ENCODE measurements at places on chromosomes 4 and X.

GRCh38 chr4:82948647-82949204, 48.2 kb downstream of the THAP9 start:
- DNase-seq: no peak

DNA sequence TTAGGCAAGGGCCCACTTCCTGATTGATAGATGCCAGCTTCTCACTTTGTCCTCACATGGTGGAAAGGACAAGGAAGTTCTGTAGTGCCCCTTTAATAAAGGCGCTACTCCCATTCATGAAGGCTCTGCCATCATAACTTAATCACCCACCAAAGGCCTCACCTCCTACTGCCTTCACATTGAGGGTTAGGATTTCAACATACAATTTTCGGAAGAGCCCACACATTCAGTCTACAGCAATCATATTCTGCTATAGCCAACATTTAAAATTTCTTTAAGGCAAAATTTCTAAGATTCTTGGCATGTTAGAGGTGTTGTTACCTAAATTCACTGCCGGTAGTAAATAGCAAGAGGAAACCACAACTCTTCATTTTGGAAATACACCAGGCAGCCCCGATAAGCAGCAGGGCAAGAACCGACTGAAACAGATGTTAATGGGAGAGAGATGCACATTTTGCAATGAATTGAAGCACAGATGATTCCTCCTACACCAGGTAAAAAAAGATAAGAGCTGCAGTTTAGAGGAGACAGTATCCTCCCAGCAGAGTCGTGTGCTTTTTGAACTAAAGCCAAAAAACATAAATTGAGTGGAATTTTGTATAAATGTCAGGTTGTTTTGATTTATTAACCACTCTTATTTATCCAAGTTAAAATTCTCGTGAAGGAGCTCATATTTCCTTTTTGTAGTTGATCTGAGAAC, 594.9 kb downstream of the KCTD8 start:
- peak; percentile 2 for DNase-seq

- DNase-seq: no peak
These were observed 57.0 kb downstream of the HPGDS start for GRCh38 chr4:94285666-94286065.

DNA sequence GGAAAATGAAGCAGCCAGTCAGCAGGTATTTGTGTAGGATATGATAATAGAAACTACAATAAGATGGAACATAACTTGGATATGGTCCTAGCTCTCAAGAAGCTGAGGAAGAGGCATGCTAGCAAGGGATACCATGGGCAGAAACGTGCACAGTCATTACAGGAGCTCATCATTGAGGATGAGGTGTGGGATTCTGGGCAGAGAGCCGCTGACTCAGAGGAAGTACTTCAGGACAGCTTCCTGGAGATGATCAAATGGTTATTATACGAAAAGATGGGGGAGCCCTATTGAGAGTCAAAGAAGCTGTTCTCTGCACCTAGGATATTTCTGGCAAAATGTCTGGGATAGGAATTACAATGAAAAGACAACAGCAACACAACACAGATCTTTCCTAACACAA, 116.0 kb upstream of the PDE5A start:
- DNase-seq: no peak

DNA sequence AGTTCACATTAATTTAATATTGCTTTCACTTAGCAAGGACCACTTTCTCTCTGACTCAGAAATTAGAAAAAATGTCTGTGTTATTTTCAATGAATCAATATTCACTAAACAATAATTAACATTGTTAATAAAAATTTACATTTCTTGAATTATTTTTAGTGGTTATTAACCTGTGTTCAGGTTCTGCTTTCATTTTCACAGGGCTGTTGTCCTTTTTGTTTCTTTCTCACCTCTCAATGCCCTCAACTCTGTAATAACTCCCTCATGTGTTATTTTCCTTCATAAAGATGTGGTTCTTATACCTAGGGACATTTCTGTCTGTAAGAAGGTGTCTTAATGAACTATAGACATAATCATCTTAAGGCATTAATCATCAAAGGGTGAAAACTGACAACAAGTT, 43.1 kb upstream of the PRR27 start:
- no peak for DNase-seq

GRCh38 chr4:110653321-110654253, 30.7 kb upstream of the PITX2 start:
- peak; percentile 93 for DNase-seq

GRCh38 chr4:121380776-121381462, at the start of gene QRFPR:
Gene QRFPR, minus strand, starts transcription at chr4:121381018. Its CDS starts 371 bp downstream, at chr4:121380647.
- no peak for DNase-seq

GRCh38 chr4:164876700-164877324, at the start of gene APELA:
Gene APELA, plus strand, starts transcription at chr4:164877178. Its CDS starts 154 bp downstream, at chr4:164877332.
- DNase-seq: no peak

GRCh38 chrX:10041383-10041782, 74.2 kb downstream of the CLDN34 start:
- DNase-seq: no peak

- no peak for DNase-seq
These were observed 255.2 kb downstream of the SLC39A8 start for GRCh38 chr4:102089850-102090621.

DNA sequence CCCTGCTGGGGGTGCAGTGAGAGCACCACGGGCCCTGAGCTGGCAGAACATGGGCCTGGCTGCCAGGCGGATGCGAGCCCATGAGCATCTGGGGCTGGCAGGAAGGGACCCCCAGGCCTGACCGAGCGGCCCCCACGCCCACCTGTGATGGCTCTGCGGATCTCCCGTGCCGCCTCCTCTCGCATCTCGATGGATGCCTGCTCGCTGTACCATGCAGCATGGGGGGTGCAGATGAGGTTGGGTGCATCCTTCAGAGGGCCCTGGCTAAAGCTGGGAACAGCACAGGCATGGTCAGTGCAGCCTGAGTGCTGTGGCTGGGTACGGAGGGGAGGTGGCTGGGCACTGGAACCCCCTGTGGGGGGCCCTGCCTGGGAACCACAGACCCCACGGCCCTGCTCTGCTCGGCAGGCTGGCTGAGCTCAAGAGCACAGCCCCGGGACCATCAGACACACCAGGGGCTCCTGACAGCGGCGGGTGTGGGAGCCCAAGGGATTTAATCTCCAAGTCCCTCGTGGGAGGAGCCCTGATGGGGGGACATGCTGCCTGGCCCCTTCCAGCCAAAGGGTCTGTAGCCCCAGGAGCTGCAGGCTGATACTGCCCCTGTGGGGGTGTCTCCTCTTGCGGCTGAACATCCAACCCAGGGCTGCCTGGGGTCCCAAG, 35.5 kb downstream of the CTBP1 start:
- no peak for DNase-seq

- DNase-seq: peak; percentile 3
These were observed 177.3 kb upstream of the DKK2 start for GRCh38 chr4:107213410-107213809.

DNA sequence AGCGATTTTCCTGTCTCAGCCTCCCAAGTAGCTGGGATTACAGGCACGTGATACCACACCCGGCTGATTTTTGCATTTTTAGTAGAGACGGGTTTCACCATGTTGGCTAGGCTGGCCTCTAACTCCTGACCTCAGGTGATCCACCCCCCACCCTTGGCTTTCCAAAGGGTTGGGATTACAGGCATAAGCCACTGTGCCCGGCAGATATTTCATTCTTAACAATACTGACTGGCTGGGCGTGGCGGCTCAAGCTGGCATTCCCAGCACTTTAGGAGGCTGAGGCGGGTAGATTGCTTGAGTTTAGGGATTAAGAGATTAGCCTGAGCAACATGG, 1.3 kb downstream of the PQBP1 start:
- no peak for DNase-seq

- no peak for DNase-seq
These were observed 863.8 kb upstream of the PABPC4L start for GRCh38 chr4:135065366-135065765.

GRCh38 chr4:104896660-104897645, 249.7 kb upstream of the TET2 start:
- no peak for DNase-seq

DNA sequence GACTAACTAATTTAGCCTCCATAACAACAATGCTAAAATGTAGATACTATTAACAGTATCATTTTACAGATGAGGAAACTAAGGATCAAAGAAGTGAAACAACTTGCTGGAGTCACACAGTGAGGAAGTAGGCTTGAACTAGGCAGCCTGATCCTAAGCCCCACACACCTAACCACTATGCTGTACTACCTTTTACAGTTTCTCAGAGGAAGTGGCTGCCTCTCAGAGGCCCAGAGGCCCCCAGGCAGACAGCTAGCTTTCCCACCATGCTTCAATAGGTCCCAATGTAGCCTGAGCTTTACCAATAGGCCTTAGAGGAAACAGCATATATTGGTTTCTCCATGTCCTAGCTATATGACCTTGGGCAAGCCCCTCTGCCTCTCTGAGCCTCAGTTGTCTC, 69.4 kb upstream of the PJA1 start:
- DNase-seq: no peak

DNA sequence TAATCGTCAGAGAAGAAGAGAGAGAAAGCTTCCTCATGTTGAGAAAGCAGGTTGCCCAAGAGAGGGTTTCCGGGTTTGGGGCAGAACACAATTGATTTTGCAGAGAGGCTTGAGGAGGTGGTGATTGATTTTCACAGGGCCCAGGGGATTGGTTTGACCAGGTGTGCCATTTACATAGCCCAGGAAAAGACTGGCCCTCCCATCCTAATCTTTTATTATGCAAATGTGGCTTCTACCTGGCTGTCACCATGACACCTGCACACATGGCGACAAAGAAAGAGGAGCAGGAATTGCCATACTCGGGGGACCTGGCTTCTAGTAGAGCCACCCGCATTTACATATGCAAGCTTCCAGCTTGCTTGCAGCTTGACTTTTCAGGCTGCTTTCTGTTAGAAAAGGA, 405.3 kb downstream of the PPP4R3C start:
- no peak for DNase-seq

DNA sequence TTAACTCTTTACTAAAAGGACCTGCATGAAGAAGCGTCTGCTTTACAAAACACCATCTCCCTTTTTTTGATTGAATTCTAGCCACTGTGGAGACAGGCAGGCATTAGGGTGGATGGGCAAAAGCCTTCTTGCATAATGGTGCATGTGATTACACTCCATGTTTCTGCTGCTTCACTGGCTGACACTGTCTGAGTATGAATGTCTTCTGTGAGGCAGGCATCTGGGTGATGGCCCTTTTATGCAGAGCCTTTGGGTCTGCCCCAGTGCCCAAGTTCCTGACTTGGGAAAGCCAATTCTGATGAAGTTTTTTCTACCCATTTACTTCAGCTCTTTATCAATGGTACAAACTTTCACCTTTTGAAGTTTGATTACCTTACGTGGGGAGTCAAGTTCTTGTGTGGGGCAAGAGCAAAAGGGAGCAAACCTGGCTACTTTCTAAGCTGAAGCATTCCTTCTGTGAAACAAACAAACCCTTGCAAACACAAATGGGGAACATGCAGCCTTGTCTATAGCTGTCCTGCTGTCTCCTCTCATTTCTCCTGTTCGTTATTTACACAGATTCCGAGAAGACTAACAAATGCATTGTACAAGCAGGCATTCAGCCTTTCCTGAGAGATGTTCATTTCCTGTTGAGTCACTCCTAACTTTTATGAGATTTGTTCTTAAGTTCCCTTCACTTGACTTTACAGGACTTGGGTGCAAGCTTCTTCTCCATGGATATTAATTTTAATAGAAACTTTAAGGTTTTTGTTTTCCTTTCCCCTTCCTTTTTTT, 301.9 kb downstream of the TLL1 start:
- DNase-seq: no peak

- peak; percentile 36 for DNase-seq
These were observed 33.5 kb downstream of the TRMT44 start for GRCh38 chr4:8473920-8474590.

- DNase-seq: peak; percentile 9
These were observed 1.1 kb upstream of the GTPBP6 start for GRCh38 chrX:319579-320125.

DNA sequence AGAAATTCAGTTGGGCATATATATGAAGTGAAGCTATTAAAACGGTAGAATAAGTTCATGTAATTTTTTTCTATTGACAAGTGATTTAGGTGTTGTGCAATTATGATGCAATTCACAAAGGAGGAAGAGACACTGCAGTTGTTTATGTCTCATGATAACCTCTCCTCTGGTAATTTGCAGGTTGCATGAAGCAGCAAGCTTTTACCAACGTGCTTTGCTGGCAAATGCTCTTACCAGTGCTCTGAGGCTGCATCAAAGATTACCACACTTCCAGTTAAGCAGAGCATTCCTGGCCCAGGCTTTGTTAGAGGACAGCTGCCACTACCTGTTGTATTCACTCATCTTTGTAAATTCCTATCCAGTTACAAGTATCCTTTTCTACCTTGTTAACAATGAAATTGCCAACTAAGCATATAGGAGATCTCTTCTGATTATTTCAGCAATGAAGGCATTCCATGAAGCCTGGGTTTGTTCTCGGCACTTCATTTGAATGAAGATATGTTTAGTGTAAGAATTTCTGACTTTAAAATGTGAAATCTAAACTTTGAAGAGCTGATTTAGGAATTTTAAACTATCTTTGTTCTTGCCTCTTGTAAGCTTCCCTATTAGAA, 3.9 kb downstream of the TMEM33 start:
- DNase-seq: no peak

DNA sequence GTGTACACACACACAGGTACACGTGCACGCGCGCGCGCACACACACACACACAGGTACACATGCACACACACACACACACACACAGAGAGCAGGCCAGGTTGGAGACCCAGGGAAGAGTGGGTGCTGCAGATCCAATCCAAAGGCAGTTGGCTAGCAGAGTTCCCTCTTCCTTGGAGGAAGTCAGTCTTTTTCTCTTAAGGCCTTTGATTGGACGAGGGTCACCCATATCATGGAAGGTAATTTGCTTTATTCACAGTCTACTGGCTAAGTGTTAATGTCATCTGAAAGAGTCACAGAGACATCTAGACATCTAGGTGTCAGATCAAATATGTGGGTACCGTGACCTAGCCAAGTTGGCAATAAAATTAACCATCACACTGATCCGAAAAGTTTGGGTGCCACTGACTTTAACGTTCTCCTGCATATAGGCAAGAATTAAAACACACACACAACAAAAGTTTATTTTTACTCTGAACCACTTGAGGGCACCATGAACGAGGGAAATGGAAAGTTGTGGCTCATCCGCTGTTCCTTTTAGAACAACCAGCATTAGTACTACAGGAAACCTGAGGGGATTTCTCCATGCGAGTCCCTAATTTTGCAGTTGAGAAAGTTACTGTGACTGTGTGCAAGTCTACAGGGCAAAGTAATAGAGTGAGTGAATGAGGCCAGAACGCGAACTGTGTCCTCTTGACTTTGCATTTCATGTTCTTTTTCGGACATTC, 66.0 kb upstream of the STOX2 start:
- peak; percentile 66 for DNase-seq

DNA sequence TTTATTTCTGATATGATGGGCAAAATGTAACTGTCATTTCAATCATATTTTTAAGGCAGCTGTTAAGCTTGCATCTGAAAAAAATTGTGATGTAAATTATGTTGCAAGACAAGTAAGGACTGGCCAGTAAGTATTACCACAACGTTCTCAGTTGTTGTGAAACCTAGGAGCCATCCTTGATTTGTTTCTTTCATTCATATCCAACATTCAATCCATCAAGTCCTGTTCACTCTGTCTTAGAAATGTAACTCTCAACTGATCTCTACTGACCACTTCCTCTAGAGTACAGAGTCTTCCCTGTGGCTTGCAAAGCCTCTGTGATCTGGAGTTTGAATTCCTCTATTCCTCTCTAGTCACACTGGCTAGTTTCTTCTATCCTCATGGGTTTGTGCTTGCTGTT, 161.4 kb upstream of the MAD2L1 start:
- DNase-seq: no peak

GRCh38 chr4:40202474-40202873, 5.6 kb downstream of the RHOH start:
- DNase-seq: no peak

All from umbilical cord (tissue), 2 donors.